ENCODE measurements at places on chromosomes 4 and X. TPM values are rescaled to one million over a fixed set of nuclear protein-coding genes. Genes with fewer than 3 reads are reported as not detected.

SH2D1A gene
- 42.1 TPM for total RNA-seq

CSAG3 gene
- not detected for total RNA-seq

MTNR1A gene
- not detected for total RNA-seq

HSFX1 gene
- 0.90 TPM for total RNA-seq

AGA gene
- 26.8 TPM for total RNA-seq

ADGRG2 gene
- not detected for total RNA-seq

STATH gene
- total RNA-seq, result not detected

MID1 gene
- total RNA-seq, result 0.23 TPM

CFAP47 gene
- total RNA-seq, result not detected

KDR gene
- total RNA-seq, result not detected

DUX4 gene
- total RNA-seq, result not detected

C4orf51 gene
- total RNA-seq, result not detected

ART3 gene
- total RNA-seq, result not detected

GRCh38 chr4:165115301-165115700 is 2.6 kb upstream of the TMEM192 start:
- no peak for DNase-seq

GRCh38 chrX:31499109-31499508 is 427.3 kb upstream of the FTHL17 start:
- DNase-seq, result no peak

DNA sequence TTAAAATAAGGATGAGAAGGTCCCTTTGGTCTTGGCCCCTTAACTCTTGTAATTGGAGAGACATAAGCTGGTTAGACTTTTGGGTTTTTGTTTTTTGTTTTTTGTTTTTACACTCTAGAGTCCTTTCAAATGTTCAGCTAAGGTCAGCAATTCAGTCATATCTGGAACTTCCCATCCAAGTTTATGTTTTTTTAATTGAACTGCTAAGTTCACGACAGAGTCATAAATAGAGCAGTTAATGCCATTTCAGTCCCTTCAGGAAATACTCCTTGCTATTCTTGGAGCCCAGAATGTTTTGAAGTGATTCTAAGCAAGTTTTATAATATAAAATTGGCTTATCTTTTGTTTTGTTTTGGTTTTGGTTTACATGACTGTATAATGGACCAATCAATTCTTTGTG is 329.4 kb upstream of the PABPC4L start:
- no peak for DNase-seq

GRCh38 chrX:105975382-105975781 is 63.1 kb downstream of the SERPINA7 start:
- DNase-seq, result no peak

- DNase-seq, result no peak
Measured at GRCh38 chr4:121690001-121690400, 6.8 kb downstream of the ANXA5 start.

DNA sequence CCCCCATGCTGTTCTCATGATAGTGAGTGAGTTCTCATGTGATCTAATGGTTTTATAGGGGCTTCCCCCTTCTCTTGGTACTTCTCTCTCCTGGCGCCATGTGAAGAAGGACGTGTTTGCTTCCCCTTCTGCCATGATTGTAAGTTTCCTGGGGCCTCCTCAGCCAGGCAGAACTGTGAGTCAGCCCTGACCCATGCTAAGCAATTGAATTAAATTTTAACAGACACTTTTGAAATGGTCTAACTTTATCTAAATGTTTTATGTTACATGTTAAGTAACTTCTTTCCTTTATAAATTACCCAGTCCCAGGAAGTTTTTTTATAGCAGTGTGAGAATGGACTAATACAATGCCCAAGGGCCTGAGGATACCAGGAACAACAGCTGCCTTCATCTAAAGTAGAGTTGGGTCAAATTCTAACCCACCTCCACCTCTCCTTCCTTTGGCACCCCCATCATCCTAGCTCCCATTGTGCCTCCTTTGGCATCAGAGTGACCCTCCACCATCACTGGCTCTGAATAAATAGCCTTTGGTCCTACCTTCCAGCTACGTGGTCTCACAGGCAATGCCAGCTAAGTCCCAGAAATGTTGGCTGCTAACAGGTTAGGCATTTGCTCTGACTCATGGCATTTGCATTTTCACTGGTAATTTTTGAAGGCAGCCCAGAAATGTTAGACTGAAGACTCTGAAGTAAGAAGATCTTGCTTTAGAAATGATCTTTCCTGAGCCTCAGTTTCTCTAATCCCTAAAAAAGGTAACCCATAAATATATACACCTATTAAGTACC is 182.1 kb downstream of the MOSPD2 start:
- no peak for DNase-seq

DNA sequence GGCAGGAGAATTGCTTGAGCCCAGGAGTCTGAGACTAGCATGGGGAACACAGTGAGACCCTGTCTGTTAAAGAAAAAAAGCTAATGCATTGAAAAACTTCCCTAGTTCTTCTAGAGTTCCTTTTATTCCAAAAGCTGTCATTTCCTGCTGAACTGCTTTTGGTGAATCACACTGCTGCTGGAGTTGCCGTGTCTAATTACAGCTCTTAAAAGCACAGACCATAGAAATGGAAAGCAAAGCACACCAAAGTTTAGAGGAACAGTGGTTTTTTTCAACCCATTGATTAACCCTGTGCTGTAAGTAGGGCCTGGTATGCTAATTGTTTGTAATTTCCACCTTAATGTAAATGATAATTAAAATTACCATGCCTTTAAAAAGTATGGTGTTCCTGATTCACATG is 52.4 kb downstream of the SEPTIN11 start:
- no peak for DNase-seq

DNA sequence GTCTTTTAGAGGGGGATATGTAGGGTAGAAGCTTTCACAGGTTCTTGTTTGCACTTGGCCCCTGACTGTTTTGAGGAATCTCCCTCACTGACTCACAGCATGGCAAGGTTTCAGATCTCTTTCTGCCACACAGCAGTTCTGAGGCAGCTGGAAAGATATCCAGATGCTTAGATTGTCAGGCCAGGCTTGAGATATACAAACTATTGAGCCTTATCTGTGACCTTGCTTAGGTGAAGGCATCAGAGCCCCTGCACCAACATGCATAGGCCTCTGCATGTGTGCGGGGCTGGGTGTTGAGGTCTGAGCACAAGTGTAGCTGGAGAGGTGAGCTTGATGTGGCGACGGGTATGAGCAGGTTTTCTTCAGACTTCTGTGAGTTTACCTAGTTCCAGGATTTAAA is 80.9 kb upstream of the MSANTD1 start:
- DNase-seq, result no peak

DNA sequence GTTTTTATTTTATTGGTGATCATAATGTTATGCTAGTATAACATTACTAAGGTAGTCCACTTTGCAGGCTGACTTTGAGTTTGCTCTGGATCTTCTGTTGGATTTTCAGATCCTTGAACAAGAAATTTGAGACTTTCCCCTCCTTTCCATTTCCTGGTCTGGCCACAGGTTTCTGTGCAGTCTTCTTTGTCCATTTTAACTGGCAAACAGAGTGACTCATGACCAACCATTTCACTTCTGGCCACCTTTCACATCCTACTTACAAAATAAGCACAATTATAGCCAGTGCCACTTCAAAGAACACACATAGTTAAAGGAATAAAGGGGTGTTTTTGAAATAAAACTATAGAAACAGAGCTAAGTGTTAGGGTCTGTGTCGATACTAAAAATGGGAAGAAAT is 8.4 kb downstream of the ANK2 start:
- DNase-seq, result no peak

GRCh38 chr4:55396308-55397125 is 760 bp downstream of the TMEM165 start:
- DNase-seq, result peak; percentile 42

DNA sequence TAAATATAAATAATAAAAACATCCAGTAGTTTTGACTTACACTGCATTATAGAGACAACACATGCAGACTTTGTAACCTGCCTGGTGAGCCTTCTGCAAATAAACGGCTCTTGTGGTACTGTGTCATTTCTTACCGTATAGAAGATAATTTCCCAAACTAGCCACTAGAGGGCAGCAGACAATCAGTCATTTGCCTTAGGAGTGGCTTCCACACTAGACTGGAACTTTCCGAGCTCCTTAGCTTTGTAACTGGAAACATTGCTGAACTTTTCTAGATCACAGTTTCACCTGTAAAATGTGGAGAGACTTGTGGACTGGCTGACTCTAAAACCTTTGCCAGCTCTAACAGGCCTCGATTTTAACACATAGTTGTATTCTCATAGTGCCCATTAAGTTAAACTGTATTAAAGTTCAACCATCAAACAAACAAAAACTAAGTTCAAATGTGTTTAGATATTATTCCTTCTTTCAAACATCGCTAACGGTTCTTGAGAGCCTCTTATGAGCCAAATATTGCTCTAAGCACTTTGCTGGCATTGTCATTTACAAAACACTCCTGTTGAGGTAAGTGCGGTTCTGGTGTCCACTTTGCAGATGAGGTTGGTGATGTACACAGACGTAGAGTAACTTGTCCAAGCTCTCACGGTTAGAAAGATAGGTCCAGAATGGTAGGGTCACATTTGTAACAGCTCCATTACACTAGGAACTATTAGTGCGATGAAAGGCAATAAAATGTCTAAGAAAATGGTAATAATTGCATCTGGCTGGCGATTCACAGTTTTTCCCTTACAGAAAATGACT is 345.5 kb downstream of the ANK2 start:
- peak; percentile 75 for DNase-seq

DNA sequence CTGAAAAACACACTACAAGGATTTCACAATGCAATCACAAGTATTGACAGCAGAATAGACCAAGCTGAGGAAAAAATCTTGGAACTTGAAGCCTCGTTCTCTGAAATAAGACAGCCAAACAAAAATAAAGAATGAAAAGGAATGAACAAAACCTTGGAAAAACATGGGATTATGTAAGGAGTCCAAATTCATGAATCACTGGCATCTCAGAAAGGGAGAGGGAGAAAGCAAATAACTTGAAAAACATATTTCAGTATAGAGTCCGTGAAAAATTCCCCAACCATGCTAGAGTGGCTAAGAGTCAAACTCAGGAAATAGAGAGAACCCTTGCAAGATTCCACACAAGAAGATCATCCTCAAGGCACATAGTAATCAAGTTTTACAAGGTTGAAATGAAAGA is 178.5 kb upstream of the CTSO start:
- no peak for DNase-seq

DNA sequence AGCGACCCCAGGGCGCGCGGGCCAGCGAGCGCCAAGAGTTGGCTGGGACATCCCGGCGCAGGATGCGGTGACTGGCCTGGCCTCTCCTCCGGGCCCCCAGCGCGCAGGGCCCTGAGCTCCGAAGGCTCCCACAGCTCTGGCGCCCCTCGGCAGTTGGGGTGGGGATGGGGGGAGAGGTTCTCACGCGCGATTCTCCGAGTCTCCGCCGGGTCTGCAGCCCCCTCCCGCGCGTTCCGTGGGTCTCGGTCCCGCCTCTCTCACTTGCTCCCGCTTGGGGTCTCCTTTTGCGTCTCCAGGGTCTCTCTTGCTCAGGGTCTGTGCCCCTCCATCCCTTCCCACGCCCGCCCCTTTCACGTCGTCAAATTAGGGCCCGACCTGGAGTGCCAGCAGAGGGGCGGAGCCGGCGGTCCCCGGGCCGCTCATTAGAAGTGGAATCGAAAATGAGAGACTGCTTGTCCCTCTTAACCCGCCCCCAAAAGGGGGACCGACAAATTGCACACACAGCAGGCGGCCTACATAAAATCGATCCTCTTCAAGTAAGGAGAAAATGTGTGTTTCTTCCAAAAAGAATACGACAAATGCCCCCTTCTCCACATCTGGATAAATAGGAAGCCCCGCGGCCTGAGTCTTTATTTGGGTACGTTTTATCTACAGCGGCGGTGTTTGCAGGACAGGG is 877 bp upstream of the NKX1-1 start:
- no peak for DNase-seq

- DNase-seq, result no peak
Measured at GRCh38 chr4:4631150-4631549, 89.3 kb upstream of the STX18 start.

GRCh38 chr4:108031427-108032083 is 41.9 kb downstream of the HADH start:
- DNase-seq, result no peak

DNA sequence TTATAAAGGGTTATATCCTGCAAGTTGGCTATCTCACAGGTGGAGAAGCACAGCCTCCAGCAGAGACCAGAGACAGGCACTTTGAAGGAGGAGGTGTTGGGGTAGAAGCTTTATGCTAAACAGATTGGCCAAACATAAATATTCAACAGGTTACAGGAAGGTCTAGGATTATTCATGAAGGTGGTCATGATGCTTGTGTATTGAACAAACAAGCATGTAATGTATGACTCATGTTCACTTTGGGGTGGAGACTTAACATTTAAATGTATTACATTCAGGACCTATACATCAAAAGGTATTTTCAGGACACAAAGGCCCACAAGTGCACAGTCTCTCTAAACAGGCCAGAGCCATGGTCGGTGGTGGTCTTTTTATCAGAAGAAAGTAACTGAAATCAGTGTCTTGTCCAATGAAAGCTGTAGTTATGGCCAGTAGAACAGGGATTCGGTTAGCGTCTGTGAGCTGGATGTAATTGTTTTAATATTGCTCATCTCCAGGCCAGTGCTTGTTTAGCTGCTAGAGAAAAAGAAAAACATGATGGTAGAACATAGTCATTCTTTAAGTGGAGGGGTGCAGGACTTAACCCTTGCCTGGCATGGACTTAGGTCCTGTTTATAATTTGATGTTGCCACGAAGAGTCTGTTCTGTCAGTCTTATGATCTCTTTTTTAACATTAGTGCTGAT is 555.2 kb upstream of the PCDH10 start:
- DNase-seq, result no peak
